H1 (cell line): ENCODE measurements at places on chromosomes 7 and 10. TPM values are rescaled to one million over a fixed set of nuclear protein-coding genes. Genes with fewer than 3 reads are reported as not detected.

- H3K4me1 ChIP-seq: no peaks in the 10 kb centered on the region
- DNase-seq: no peak
- H3K27ac ChIP-seq: no peak overlapping the region
- H3K36me3 ChIP-seq: 0 out of 2 replicates have a peak, but pooled peaks cover under 1% of the 10 kb centered on the region
- no peaks in the 10 kb centered on the region for H3K27me3 ChIP-seq
Observed at GRCh38 chr10:49740346-49741107, 21.6 kb downstream of the OGDHL start.

GRCh38 chr10:50538555-50539398, 85.0 kb downstream of the SGMS1 start:
- no peak overlapping the region for H3K27ac ChIP-seq
- no peaks in the 10 kb centered on the region for H3K4me1 ChIP-seq
- no peak for DNase-seq
- H3K4me3 ChIP-seq: no peak overlapping the region
- no peaks in the 10 kb centered on the region for H3K27me3 ChIP-seq

GRCh38 chr10:60732198-60732806, 46.0 kb upstream of the CDK1 start:
- peaks cover 8% of the 10 kb centered on the region for H3K4me1 ChIP-seq
- H3K27ac ChIP-seq: no peak overlapping the region
- peak overlapping the region; percentile 58 for H3K4me3 ChIP-seq
- DNase-seq: peak; percentile 54
- H3K27me3 ChIP-seq: no peaks in the 10 kb centered on the region

DNA sequence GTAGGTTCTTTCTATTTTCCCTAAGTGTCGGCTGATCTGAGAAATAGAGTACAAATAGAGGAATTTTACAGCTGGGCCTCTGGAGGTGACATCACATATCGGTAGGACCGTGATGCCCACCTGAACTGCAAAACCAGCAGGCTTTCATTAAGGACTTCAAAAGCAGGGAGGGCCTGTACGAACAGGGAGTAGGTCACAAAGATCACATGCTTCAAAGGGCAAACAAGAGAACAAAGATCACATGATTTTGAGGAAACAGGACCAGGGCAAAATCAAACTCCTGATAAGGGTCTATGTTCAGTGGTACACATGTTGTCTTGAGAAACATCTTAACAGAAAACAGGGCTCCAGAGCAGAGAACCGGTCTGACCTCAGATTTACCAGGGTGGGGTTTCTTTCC, 88.9 kb downstream of the CNNM2 start:
- no peak overlapping the region for H3K4me3 ChIP-seq
- H3K27me3 ChIP-seq: no peaks in the 10 kb centered on the region
- H3K4me1 ChIP-seq: no peaks in the 10 kb centered on the region
- H3K27ac ChIP-seq: no peak overlapping the region
- no peak for DNase-seq
- no peaks in the 10 kb centered on the region for H3K36me3 ChIP-seq

DNA sequence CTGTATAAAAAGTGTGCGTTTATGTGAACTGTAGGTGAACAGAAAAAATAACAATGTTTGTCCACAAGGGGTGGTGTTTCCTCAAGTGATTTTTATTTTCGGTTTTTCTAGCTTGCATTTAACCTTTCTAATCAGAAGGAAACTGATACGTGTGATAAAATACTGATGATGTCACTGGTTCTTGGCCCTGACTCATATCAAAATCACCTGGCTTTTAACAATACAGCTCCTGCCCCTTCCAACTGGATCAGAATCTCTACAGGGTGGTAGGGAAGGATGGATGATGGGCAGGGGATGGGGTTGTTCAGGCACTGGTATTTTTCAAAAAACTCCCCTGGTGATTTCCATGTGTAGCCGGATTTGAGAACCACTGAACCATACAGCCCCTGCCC, 10.9 kb downstream of the NPFFR1 start:
- no peak overlapping the region for H3K4me3 ChIP-seq
- no peak for DNase-seq
- no peaks in the 10 kb centered on the region for H3K27me3 ChIP-seq
- H3K4me1 ChIP-seq: 0 out of 2 replicates have a peak, but pooled peaks cover 5% of the 10 kb centered on the region

GRCh38 chr10:35136263-35136815, 9.7 kb downstream of the CREM start:
- H3K27ac ChIP-seq: no peak overlapping the region
- no peaks in the 10 kb centered on the region for H3K36me3 ChIP-seq
- H3K27me3 ChIP-seq: no peaks in the 10 kb centered on the region
- no peak overlapping the region for H3K4me3 ChIP-seq
- peaks cover 2% of the 10 kb centered on the region; the same call in 1 of the 2 replicates for H3K4me1 ChIP-seq

SPAM1 gene
- not detected in 2 replicates for total RNA-seq

CAV1 gene
- 21.8 and 22.8 TPM in 2 replicates for total RNA-seq
